A549 treated with ZK216348 at 1 μM for 4 hours (cell line): ENCODE measurements at places on chromosomes 12 and 14. TPM values are rescaled to one million over a fixed set of nuclear protein-coding genes. Genes with fewer than 3 reads are reported as not detected.

SLC4A8 gene
- total RNA-seq = 0.77 to 1.8 TPM (median 1.6 TPM) in 5 replicates

GUCY2C gene
- 0.12 TPM in 1 of 5 replicates, not detected in the others for total RNA-seq

RASSF9 gene
- 0.39 to 1.0 TPM (median 0.88 TPM) in 5 replicates for total RNA-seq

TSHR gene
- total RNA-seq = not detected in 5 replicates

TAS2R10 gene
- 0.19 TPM in 1 of 5 replicates, not detected in the others for total RNA-seq

KRT80 gene
- total RNA-seq = 37.5 to 66.0 TPM (median 57.9 TPM) in 5 replicates

SPRYD3 gene
- total RNA-seq = 25.6 to 40.9 TPM (median 38.3 TPM) in 5 replicates

MYO1H gene
- total RNA-seq = not detected in 5 replicates

TAS2R20 gene
- total RNA-seq = 0.13 to 0.30 TPM (median 0.18 TPM) in 4 of 5 replicates, not detected in the other

TPH2 gene
- 0.20 TPM in 1 of 5 replicates, not detected in the others for total RNA-seq

GPD1 gene
- 0.07 to 0.52 TPM (median 0.12 TPM) in 4 of 5 replicates, not detected in the other for total RNA-seq

GALNT8 gene
- total RNA-seq = not detected in 5 replicates

ADAMTS20 gene
- total RNA-seq = not detected in 5 replicates
